ENCODE measurements at places on chromosomes 7 and 10.

- DNase-seq: no peak
These were observed 51.7 kb downstream of the CREM start for GRCh38 chr10:35178331-35178730.

DNA sequence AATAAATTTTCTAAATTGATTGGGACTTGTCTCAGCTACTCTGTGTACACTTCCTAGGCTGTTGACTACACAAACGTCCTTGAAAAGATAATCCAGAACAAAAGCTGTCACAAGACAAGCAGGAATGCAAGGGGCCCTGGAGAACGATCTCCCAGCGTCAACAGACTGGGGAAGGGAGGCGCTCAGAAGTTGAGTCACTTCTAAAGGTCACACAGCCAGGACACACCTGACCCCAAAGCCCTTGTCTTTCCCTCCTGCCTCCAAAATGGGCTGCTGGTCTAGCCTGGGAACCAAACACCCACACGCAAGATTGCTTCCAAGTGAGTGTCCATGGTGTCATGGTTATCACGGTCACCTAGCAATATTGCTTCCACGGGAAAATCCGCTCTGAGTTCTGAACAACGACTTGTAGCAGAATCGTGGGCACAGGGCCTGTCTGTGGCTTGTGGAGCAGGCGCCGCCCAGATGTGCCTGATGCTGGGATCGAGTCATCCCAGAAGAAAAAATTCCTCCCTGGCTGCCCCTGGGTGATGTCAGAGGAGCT is 49.8 kb downstream of the SPOCK2 start:
- no peak for DNase-seq

DNA sequence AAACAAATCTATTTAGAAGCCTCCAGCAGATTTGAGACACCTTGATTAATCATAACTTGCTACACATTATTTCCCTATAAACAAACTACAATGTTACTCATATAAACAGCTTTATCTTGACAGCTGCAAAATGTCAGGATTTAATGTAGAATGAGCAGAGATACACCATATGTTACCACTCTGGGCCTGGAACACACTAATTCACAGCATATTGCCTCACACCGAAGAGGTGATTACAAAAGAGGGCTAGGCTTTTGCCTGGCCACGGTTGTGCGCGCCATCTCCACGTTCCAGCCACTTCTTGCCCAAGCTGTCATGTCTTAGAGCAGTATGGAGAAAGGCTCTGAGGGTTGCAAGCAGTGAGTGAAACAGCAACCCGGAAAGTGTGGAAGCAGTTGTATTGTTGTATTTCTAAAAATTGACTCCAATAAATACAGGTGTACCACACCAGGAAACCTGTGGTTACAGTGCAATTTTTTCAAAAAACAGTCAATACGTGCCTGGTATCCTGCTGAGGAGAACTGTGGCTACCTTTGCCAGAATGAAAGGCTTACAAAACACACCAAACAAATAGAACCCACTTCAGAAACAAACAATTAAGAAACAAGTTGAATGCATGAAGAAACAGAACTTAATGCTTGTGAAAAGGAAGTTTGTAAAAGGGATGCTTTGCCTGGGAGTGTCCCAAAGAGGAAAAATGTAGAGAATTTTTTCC is 498.1 kb downstream of the PLXNA4 start:
- no peak for DNase-seq

DNA sequence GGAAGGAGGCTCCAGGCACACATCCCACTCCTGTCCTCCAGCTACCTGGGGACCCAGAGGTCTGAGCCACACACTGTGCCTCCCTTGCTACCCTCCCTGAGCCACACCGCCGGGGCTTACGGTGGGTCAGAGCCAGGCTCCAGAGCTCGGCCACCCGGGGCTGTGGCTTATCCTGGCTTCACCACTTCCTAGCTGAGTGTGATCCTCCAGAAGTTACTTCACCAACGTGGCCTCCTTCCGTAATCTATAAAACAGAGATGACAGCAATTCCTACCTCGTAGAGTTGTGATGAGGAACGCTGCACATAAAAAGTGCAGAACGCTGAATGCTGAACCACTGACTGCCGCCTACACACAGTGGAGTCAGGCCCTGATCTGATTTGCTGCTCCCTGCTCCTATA is 285.0 kb downstream of the PRPF18 start:
- DNase-seq: no peak

DNA sequence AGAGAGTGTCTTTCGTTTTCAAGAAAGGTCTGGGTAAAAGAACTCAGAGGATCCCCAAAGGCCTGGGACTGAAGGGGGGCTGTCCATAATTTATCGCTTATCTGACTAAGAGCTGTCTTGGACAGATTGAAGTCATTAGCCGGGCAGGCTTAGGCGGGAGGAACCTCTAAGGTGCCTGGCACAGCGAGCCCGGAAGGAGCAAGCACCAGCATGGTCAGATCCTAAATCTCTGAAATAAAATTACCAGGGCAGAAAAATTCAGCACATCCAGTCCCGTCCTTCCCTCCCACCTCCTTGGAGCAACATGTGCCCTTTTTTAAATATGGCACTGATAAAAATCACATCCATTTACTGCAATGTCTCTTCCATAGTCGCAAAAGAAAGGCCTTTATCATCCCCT is 86.8 kb downstream of the FAM204A start:
- no peak for DNase-seq

DNA sequence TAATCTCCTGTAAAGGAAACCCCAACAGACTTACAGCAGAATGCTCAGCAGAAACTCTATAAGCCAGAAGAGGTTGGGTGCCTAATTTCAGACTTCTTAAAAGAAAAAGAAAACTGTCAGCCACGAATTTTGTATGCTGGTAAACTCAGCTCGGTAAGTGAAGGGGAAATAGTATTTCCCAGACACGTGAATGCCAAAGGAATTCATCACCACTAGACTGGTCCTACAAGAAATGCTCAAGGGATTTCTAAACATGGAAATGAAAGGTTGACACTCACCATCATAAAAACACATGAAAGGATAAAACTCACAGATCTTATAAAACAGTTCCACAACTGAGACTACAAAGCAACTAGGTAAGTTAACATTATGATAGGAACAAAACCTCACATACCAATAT is 68.6 kb downstream of the GLCCI1 start:
- DNase-seq: no peak

DNA sequence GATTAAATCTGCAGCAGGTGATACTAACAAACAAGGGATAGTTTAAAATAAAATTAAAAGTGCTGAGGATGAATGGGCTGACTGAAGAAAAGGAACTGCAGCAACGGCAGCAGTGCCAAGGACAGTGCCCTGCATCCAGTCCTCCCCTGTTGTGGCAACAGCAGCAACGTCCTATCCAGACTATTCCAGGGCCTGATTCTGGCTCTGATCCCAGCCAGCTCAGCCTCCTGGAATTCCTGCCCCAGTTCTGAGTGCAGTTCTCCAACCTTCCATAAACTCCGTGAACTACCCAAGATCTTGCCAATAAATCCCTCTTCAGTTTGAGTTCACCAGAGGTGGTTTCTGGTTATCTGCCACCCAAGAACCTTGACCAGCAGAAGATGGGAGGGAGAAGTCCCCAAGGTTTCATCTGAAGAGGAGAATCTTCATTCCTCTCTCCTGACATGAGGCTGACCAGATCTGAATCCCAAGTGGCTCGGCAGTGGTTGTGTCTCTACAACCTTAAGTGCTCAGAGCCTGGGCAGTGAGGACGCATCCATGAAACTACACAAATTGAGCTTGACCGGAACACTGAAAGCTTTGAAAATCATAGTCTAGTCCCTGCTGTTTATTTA is 115.8 kb downstream of the SORBS1 start:
- no peak for DNase-seq

DNA sequence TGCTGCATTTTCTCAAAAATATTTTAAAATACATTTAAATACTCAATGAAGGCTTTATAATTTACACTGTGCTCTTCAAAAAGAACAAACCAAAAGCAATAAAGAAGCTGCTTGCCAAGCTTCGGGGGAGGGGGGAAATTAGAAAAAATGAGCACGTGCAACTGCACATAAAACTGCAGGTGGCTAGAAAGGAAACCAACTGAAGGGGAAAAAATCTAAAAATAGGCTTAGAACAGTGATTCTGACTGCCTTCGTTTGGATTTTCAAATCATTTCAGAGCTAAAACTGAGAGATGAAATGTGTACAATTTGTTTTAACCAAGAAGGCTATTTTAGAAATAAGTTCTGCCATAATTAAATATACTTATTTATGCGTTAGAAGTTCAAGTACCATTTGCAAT is 61.4 kb downstream of the ABI1 start:
- peak; percentile 74 for DNase-seq

GRCh38 chr10:43058716-43059335 is 18.0 kb upstream of the RET start:
- DNase-seq: no peak

GRCh38 chr10:96667401-96667800 is 52.9 kb downstream of the PIK3AP1 start:
- DNase-seq: no peak

GRCh38 chr10:120406376-120406775 is 50.7 kb upstream of the PLPP4 start:
- no peak for DNase-seq

DNA sequence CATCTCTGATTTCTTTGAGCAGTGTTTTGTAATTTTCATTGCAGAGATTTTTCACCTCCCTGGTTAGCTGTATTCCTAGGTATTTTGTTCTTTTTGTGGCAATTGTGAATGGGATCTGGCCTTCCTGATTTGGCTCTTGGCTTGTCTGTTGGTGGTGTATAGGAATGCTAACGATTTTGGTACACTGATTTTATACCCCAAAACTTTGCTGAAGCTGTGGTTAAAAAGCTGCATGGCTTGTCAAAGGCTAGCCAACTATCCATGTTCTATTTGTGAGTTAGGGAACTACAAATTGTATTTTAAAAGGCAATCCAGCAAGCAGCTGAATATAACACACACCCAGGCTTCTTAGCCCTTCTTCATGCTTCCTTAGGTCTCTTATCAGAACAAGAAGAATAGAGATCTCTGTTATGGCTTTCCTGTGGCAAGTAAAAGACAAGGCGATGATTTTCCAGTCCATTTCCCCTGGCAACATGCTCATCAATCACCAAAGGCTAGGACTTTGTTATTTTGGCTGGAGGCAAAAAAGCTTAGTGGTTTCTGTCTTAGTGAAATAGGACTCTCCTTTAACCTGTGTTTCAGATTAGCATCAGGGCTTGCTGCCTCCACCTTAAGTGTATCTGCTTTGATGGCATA is 77.5 kb downstream of the CDK6 start:
- DNase-seq: no peak

DNA sequence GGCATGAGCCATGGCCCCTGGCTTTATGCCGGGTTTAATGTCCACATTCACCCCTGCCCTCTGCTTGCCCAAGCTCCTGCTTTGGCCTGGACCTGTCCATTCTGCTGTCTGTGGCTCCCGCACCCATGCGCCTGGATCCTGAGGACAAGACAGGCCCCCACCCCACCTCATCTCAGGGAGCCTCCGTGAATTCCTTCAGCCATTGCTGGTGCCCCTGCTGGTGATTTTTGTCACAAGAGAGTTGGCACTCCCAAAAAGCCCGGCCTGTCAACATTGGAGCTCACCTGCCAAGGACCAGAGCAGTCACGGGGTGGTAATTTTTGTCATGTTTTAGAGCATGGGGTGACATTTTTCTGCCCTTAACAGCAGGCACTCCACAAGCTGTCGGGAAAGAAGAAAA is 127.5 kb upstream of the PLXNA4 start:
- no peak for DNase-seq

- DNase-seq: no peak
These were observed 130.1 kb downstream of the TNS3 start for GRCh38 chr7:47451851-47452205.

DNA sequence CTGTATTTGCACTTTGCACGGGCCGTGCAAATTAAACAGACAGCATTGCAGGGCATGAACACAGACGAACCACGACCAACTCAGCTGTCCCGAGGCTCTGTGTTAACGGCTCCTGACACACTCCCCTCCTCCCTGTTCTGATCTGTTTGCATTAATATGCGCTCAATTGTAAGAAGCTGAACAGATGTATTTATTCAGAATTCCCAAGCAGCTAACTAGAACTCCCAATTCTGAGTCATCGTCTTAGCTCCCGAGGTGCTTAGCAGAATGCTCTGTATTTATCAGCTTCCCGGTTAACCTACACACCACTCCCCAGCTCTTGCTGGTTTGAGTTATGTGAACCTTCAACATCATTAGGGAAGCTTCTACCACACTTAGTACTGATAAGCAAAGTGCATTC is 286.4 kb downstream of the PTPRN2 start:
- DNase-seq: peak; percentile 27

DNA sequence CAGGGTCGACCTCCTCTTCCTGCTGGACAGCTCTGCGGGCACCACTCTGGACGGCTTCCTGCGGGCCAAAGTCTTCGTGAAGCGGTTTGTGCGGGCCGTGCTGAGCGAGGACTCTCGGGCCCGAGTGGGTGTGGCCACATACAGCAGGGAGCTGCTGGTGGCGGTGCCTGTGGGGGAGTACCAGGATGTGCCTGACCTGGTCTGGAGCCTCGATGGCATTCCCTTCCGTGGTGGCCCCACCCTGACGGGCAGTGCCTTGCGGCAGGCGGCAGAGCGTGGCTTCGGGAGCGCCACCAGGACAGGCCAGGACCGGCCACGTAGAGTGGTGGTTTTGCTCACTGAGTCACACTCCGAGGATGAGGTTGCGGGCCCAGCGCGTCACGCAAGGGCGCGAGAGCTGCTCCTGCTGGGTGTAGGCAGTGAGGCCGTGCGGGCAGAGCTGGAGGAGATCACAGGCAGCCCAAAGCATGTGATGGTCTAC is 46.9 kb downstream of the VWA2 start:
- DNase-seq: no peak

DNA sequence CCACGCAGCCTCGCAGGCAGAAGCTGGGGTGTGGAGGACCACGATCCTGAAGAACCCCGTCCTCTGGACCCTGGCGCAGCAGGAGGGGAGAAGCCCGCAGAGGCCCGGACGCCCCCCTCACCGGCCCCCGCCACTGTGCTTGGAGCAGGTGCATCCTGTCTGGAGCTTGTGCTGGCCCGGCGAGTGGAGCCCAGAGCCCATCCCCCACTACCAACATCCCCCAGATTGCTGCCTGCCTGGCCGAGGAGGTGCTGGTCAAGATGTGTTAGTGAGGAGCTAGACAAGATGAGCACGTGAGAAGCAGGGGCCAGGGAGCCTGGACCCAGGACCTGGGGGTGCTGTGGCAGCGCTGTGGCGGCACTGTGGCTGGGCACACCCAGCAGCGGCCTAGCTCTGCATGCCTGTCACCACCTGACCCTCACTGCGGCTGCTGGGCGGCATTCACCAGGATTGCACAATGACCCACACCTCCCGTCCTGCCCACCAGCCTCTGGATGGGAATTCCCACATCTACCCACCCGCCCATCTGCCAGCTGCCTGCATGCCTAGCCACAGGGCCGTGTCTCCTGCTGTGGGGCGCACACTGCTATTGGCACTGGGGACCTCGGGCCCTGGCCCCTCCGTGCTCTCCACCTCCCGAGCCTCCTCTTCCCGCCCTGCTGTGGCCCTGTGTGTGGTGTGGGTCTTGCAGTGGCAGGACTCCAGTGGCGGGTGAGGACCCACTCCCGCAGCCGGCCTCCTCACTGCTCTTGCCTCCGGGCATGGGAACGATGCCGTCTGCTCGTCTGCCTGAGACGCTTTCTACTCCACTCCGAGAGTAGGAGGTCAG is 11.8 kb downstream of the GPR146 start:
- no peak for DNase-seq

GRCh38 chr7:93914581-93915066 is 6.9 kb upstream of the GNG11 start:
- DNase-seq: no peak

- DNase-seq: no peak
These were observed 1.0 kb upstream of the LRRTM3 start for GRCh38 chr10:66924674-66925345.

All from brain (organoid and tissue), 16 donors.